Coronary artery (tissue), 2 donors: ENCODE measurements at places on chromosomes 16 and 17.
A peak's percentile ranks its signal among the peaks of the same experiment; 100 is the strongest.

- peak; percentile 89 for DNase-seq
Observed at GRCh38 chr16:57802341-57803133, at the start of gene KIFC3. Gene KIFC3, minus strand, starts transcription at chr16:57802491. Its CDS starts 4,248 bp downstream, at chr16:57798243.

GRCh38 chr16:50964491-50964890 is 186.6 kb downstream of the SALL1 start:
- no peak for DNase-seq

GRCh38 chr17:33623841-33624240 is 330.7 kb upstream of the ASIC2 start:
- DNase-seq, result no peak

- DNase-seq, result peak; percentile 67
Observed at GRCh38 chr17:30556374-30557332, 79.4 kb downstream of the GOSR1 start.

DNA sequence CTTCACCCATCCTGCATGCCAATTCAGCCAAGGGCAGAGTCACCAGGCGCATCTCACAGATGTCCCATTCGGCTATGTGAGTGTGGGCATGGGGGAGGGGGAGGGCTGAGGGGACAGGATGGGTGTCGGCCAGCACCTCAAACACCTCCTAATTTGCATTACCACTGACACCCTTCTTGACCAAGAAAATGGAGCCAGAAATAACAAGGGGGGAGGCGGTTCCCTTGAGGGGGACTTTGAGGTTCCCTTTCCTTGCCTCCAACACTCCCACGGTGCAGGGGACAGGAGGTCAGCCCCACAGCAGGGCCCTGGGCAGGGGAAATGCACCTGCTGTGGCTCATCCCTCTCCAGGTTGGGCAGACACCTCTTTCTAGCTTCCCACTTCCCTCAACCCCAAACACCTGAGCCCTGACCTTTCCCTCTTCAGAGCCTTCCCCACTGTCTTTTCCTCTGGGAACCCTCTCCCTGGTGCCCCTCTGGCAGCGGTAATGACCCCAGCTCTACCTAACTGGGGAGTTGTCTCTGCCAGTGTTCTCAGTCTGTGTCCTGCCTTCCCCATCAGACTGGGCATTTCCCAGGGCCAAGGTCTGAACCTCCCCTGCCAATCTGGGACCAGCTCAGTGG is 18.2 kb upstream of the TBX21 start:
- DNase-seq, result no peak

- DNase-seq, result no peak
Observed at GRCh38 chr17:80948019-80948975, 43.3 kb upstream of the CHMP6 start.

DNA sequence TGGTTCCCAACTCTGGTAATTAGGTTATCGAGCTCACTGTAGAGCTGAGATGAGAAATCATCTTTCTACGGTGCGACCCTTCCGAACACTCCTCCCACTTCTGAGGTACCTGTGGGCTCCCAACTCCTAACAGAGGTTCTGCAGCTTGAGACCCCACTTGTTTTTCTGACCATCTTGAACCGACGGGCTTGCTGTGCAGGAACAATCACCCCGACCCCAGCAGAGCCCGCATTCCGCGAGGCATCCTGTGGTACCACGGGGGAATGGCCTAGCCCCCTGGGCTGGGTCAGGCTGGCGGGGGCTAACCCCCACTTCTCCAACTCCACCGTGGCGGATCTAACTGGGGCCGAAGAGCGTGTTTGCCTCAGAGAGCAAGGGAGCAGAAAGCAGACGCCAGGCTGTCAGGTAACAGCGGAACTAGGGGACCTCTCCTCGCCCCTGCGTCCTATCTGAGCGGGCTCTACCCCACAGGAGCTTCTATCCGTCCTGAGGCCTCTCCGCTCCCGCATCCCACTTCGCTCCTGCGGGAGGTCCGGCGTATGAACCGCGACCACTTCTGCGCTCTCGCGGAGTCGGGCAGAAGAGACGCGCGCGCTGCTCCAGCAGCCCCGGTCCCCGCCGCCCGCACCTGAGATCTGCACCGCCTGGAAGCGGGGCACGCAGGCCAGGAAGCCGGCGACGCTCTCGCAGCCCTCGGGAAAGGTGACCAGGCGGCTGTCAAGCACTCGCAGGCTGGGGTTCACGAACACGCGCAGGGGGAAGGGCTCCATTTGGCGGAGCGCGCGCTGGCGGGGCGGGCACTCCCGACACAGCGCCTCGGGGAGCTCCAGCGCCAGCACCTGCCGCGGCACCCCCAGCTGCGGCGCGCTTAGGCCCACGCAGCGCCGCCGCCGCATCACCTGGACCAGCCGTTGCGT is 761 bp downstream of the PDF start:
- DNase-seq, result no peak

GRCh38 chr16:88066680-88067529 is 115.7 kb downstream of the BANP start:
- DNase-seq, result no peak

GRCh38 chr17:40623419-40624210 is 24.0 kb downstream of the SMARCE1 start:
- no peak for DNase-seq

GRCh38 chr16:9002042-9002441 is 38.3 kb upstream of the USP7 start:
- no peak for DNase-seq

- DNase-seq, result no peak
Observed at GRCh38 chr16:73794994-73795393, 501.6 kb upstream of the PSMD7 start.

DNA sequence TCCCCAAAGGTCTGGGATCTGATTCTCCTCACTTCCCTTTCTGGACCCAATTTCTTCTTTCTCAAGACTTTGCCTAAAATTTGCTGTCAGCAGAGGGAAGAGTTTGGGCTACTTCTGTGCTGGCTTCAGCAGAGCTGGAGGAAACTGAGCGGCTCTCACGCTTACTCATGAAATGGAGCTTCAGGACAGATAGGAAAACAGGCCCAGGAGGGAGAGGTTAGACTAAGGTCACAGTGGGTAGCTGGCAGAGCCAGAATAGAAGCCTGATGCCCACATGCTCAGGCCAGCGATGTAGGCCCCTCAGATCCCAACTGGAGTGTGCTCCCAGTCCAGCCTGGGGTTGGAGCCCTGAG is 593 bp downstream of the SLC38A7 start:
- DNase-seq, result no peak

DNA sequence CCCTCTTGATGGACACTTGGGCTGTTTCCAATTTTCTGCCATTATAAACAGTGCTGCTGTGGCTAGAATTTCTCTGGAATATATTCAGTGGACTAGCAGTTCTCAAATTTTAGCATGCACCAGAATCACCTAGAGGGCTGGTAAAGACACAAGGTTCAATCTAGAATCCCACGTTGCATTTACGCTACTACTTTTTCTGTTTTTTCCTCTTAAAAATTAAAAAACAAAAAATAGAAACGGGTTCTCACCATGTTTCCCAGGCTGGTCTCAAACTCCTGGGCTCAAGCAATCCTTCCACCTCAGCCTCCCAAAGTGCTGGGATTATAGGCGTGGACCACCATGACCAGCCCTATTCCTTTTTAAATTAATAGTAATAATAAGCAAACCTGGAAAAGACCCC is 14.5 kb upstream of the PRM1 start:
- no peak for DNase-seq

DNA sequence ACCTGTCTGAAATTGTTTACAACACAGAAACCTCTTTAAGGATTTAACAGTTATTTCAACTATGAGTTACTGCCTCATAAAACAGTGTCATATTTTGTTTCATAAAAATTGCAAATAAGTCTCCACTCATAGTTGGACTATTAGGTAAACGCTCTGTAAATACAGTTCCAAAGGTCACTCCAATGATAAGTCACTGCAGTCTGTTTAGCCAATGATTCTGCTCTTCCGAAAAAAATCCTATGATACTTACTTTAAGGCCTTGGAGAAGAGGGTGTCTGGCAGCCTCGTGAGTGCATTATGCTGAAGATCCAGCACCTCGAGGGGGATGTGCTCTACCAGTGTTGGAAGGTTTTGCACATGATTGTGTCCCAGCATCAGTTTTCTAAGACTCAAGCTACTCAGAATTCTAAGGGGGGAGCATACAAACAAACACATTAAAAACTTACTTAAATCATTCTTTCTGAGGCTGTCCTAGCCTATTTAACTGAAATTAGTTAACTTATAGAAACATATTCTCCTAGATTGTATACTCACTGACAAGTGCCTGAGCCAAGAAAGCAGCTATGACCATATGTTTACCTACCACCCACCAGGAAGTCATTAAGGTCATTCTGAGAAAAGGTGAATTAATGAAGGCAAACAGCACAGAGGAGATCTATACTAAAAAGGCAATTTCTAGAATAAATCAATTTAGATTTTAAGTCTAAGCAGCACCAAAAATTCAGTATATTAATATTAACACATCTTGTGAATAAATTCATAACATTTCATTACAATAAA is 41.1 kb downstream of the MARVELD3 start:
- DNase-seq, result no peak

GRCh38 chr17:74786431-74787055 is 10.4 kb upstream of the NAT9 start:
- no peak for DNase-seq

DNA sequence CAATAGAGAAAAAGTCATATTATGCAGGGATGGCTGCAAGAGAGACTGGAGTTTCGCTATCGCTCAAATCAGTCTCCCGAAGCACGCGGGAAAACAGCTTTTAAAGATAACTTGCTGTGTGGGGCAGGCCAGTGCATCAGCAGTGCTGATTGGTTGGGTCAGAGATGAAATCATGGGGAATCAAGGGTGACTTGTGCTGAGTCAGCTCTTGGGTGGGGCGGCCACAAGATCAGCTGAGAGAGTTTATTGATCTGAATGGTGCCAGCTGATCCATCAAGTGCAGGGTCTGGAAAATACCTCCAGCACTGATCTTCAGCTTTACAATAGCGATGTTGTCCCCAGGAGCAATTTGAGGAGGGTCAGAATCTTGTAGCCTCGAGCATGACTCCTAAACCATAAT is 430.5 kb downstream of the RBFOX1 start:
- DNase-seq, result no peak

DNA sequence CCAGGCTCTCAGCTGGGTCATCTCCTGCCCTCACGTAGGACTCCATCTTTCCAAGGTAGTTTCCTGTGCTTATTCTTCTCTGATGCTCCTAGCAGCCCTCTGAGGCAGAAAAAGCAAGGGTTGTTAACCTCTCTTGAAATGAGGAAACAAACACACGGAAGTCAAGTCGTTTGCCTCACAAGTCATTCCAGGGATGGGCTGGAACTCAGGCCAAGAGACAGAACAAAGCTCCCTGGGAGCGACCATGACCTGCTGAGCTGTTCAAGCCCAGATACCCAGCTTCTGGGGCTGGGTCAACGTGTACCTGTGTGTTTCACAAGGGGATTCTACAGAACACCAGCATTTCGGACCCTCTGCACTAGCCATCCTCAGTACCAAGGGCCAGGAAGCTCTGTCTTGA is 28.1 kb downstream of the SRL start:
- no peak for DNase-seq

DNA sequence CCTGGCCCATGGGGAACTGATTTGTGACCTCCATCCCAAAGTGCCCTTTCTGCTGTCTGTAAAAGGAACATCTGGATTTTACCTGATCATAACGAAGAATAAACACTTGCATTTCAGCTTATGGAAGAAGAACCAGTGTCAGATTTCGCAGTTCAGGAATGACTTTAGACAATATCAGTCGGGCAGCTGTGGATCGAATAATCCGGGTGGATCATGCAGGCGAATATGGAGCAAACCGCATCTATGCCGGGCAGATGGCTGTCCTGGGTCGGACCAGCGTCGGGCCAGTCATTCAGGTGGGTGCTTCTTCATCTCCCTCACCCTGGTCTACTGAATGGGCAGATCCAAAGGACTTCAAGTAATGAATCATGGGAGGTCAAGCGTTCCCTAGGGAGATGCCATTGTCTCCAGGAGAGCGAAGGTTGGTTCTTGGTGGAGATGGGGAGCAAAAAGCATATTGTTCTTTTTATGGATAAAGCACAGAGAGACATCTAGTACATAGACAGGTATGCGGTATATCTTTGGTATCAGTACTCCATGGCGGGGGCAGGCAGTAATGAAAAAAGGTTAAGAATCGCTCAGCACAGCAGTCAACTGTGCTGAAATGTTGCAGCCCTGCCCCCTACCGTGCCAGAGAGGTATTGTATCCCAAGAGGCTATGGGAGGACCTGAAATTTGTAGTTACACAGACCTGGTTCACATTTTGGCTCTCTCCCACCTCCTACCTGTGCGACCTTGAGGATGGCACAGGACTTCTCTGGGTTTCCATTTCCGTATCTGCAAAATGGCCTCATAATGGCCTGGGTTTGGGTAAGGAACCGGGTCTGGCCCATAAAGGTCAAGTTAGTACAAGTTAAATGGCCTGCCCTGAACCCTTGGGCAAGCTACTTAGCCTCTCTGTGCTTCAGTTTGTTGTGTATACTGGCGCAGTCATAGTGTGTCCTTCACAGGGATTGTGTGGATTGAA is 4.7 kb downstream of the COQ7 start:
- DNase-seq, result no peak

DNA sequence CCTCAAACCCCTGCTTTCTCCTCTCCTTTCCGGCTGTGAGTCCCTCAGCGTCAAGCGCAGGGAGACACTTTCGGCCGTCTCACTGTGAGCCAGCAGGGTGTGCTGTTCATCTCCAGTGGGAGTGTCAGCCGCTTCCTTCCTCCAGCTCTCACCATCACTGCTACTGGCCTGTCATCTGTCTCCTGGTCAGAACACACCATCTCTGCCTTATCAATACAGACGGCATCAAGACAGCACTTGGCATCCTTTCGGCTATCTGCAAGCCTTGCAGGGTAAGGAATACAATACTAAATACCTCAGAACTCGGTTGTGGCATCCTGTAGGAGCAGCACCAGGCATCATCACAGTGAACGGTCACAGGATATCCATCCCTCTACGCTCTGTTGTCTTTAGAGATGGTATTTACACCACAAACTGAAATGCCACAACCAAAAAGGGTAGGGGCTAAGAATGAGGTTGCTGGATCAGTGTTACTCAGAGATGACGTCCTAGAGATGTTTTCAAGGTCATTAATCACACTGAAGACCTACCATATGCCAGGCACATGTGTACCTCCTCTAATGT is 20.7 kb upstream of the CMTM4 start:
- no peak for DNase-seq

- no peak for DNase-seq
Observed at GRCh38 chr16:11094075-11094856, 149.9 kb downstream of the CLEC16A start.

GRCh38 chr17:83190601-83191387 is 111.4 kb downstream of the METRNL start:
- DNase-seq, result no peak

DNA sequence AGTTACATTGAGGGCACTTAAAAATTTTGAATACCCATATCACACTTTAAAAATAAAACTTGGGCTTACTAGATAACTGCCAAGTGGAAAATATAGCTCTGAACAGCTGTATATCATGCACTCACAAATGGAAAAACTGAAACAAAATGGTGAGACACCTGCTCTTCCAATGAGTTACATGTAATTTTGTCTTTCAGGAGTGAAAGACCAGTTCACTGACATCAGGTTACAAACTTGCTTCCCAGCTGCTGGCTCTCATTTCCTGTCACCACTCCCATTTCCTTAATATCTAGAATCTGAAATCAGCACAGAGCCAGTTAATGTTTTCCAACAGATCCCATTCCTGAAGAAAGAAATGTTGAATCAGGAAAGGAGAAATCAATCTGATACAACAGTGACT is 10.8 kb downstream of the CSNK2A2 start:
- DNase-seq, result no peak

- no peak for DNase-seq
Observed at GRCh38 chr17:71677439-71677838, 443.4 kb upstream of the SOX9 start.
